ENCODE measurements at places on chromosomes 16 and 17.

DNA sequence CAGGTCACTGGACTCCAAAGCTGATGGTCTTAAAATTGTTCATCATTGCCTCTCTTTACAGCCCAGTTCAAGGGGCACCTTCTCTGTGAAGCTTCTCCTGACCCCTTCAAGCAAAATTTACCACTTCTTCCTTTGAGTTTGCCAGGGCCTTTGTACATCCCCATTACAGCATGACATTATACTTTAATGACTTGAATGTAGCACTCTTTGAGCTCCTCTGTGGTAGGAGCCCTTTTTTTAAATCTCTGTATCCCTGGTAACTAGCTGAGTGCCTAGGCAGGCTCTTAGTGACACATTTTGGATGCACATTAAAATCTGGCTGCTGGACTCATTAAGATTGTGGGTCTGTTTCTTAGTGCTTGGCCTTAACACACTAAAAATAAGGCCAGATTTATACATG lies 412.1 kb downstream of the CA10 start:
- DNase-seq, result no peak

DNA sequence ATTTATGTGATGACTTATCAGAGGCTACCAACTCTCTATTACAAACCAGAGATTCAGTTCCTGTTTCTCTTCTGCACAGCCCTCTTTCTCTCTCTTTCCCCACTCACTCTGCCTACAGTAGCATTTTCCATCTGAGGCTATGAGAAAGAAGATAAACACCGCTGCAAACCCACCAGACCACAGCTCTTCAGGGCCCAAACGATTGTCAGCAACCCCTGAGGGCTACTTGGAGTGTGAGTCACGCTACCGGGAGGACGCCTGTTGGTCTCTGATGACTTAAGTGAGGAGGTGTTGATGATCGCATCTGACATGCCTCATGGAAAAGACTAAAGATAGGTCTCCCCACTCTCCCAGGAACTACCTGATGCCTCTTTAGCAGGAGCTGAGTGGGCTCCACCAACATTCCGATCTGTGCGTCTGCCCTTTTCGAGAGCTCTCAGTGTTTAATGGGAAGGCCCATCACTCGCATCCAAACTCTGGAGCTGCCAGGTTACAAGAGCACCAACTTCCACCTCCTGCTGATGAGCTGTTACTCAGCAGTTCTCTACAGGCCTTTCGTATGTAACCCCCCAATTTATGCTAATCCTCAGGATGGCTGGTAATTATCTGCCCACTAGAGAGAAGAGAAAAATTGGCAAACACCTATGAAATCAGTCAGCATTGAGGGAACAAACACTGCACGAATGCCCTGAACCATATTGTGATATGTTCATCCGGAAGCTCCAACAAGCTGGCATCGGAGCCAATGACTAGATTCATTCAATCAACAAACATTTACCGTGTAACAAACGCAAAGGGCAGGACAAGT lies 9.2 kb downstream of the GRIN2A start:
- DNase-seq, result no peak

DNA sequence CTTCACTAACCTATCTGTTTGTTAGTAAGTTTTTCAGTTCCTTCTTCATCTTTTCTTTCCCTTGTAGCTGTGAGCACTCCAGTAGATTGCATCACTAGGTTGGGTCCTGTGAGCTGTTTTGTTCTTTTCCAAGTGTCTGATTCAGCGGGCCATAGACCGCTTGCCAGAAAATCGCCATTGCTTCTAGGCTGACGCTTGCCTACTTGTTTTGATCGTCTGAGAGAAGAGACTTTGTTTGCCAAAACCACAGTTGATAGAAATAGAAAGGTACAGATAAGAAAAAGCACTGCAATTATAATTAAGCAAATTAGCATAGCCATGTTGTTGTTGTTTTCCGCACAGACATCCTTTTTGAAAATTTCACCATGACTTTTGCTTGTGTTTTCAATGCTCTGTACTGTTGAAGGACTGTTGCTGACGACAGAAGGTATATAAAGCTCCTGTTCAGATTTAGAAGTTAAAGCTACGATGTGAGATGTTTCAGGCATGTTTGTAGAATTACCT lies 3.1 kb downstream of the EVI2A start:
- DNase-seq, result peak; percentile 95

DNA sequence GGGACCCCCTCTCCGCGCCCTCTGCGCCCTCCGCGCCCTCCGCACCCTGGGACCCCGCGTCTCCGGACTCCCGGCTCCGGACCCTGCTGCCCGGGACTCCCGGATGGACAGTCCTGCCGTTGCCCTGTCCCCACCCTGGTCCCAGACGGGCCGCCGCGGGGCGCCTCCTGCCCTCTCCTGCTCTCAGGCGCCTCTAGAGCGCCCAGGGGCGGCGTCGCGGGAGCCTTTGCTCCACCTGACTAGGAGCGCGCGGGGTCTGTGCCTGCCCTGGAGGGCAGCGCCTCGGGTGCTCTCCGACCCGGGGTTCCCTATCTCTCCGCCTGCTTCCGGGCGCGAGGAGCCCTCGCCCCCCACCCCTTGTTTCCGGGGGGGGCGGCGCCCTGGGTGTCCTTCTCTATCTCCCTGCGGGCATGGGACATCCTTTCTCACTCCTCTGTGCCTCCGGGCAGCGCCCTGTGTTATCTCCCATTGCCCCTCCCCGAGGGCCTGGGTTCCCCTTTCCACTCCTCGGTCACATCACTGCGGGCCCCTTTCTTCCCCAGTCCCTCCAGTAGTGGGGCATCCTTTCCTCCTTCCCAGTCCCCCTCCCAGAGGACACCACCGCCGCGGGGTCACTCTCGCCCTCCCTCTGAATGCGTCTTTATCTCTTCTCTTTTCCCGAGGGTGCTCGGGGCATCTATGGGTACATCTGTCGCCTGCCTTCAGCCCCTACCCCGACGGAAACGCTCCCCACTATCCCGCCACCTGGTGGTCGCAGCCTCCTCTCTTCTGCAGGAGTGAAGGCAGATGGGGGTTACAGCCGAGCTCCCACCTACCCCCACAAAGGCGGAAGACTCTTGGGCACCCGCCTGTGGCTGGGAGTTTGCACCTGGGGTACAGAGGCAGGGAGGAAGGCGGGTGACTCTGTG lies 875 bp downstream of the PRKCB start:
- no peak for DNase-seq

DNA sequence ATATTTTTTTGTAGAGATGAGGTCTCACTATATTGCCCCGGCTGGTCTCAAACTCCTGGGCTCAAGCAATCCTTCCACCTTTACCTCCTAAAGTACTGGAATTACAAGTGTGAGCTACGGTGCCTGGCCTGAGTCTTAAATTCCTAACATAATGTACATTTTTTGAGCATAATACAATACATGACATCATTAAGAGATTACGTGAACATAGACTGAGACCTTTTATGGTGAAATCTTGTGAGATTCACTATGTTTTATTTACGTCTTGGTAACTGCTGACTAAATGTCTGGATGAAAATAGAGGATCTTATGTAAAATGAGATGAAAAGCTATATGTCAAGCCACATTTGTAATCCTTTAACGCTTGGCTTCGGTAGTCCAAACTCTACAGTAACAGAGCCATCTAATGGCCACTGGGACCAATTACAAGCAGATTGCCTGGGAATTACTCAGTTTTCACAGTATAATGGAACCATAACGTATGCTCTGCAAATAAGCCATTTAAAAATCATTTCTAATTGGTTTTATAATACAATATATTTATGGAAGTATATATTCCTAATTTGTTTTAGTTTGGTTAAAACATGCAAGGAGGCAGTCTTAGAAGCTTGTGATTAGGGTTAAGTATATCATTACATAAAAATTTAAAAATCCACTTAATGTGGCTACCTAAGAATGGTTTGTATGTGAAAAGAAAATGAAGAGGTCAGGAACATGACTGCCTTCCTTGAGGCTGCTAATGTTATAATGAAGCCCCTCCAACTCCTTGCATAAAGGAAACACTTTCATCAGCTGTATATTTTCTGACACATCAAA lies 8.1 kb upstream of the EFCAB13 start:
- DNase-seq, result peak; percentile 90

DNA sequence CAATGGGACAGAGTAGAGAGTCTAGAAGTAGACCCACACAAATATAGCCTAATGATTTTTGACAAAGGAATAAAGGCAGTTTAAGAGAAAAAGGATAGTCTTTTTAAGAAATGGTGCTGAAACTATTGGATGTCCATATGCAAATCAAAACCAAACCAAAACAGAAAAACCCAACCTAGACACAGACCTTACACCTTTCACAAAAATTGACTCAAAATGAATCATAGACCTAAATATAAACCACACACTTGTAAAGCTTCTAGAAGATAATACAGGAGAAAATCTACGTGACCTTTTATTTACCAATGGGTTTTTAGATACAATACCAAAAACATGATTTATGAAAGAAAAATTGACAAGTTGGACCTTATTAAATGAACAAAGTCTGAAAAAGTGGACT lies 66.4 kb upstream of the MPHOSPH6 start:
- no peak for DNase-seq

DNA sequence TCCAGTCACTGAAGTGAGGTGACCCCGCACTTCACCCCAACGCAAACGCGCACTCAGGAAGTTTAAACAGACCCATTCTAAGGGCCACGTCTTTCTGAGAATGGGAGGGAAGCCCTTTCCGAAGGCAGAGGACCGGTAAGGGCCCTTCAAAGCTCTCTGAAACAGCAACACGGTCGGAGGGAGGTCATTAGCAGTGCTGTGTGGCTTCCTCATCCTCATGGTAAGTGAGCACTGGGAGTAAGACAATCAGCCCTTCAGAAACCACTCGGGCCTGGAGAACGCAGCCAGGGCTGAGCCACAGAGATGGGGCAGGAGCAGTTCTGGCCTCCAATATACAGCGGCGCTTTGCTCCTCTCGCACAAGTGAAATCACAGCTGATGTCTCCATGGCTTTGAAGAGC lies 23.7 kb downstream of the SRL start:
- no peak for DNase-seq

GRCh38 chr16:86951041-86951822 lies 366.0 kb downstream of the C16orf95 start:
- DNase-seq, result no peak
